ENCODE measurements at places on chromosomes 2 and 18. TPM values are rescaled to one million over a fixed set of nuclear protein-coding genes. Genes with fewer than 3 reads are reported as not detected.
A peak's percentile ranks its signal among the peaks of the same experiment; 100 is the strongest.

DNA sequence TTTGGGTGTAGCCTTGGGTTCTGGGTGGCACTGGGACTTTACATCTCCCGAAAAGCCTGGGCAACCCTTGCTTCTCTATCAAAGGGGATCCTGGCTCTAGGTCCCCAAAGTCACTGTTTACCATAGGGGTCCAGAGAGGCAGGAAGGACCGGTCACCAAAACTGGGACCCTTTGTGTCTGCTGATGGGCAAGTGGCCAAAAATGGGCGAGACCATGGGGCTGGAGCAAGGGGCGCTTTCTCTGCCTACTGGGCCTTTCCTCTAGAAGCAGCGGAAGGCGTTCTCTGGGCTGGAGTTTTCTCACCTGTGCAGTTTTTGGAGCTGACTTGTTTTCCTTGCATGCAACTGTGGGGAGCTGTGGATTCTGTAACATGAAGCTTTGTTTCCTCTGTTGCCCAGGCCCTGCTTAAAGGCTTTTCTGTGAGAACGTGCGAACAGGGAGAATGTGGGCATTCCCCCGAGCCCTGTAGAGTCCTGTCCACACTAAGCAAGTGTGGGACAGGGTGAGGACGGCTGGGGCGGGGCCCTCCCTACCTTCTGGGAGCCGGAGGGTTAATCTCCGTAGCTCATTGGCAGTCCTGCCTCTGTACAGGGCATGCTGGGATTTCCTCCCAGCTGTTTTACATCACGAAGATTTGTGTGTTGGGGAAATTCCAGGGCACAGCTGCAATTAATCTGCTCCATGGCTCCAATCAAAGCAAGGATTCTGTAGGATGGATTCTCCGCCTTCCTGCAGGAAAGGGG is 50.2 kb downstream of the TGOLN2 start:
- peak; percentile 76 for DNase-seq

The SLC4A5 gene
- 2.2 TPM for total RNA-seq

- DNase-seq, result no peak
These were observed 13.7 kb downstream of the SESTD1 start for GRCh38 chr2:179250848-179251504.

DNA sequence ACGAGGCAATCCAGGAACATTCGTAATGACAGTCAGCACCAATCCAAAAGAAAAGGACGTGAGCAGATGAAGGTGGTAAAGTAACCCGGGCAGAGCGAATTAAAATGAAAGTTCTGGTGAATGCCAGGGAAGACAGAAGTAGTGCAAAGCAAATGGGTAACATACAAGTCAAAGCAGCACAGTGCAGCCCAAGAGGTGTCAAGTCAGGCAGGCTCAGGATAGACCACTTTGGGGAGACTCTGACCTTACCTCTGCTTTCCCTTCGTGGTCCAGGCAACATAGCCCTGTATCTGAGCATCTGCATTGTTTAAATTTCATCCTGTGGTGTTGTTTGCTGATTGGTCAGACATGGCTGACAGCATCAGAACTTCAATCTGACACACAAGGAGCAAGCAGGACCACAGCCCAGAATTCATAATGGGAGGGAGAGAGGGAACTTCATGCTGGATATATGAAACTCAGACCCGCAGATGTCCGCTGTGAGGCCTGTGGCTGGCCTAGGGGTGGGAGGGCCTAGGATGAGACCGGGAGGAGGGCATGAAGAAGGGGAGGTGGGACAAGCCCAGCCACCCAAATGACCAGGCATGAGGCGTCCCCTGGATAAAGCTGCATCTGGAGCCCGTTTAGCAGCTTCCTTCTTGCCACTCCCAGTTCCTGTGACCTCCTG is 285.7 kb downstream of the TCF4 start:
- DNase-seq, result no peak

GRCh38 chr2:232345251-232345650 is 33.3 kb upstream of the ALPP start:
- DNase-seq, result peak; percentile 19

The ETAA1 gene
- 3.9 TPM for total RNA-seq

GRCh38 chr2:226701052-226701451 is 98.6 kb downstream of the IRS1 start:
- DNase-seq, result no peak

DNA sequence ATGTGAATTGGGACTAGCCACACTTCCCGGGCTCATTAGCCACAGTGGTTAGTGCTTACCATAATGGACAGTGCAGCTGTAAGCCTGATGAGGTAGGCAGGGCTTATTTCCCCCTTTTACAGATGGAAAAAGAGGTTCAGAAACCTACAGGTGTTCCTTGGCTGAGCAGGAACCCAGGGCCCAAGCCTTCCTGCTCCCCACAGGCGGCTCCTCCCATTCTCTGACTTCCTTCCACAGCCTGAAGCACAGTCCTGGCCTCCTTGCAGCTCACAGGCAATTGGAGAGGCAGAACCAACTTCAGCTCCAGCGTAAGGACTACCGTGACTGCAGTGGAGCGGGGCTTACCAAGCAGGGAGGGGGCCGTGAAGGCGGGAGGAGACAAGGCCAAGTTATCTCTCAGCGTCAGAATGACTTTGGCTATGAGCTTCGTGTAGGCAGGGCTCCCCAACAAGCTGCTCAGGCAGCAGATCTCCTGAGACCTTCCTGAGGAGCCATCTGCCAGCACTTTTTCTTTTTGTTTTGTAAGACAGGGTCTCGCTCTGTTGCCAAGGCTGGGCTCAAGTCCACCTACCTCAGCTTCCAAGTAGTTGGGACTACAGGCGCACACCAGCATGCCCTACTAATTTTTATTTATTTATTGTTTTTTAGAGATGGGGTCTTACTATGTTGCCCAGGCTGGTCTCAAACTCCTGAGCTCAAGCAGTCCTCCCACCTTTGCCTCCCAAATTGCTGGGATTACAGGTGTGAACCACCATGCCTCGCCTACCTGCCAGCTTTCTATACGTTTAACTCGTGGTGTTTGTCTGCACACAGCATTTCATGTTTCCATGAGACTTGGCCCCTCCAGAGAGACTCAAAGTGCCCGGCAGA is 34.2 kb upstream of the NT5DC4 start:
- no peak for DNase-seq

DNA sequence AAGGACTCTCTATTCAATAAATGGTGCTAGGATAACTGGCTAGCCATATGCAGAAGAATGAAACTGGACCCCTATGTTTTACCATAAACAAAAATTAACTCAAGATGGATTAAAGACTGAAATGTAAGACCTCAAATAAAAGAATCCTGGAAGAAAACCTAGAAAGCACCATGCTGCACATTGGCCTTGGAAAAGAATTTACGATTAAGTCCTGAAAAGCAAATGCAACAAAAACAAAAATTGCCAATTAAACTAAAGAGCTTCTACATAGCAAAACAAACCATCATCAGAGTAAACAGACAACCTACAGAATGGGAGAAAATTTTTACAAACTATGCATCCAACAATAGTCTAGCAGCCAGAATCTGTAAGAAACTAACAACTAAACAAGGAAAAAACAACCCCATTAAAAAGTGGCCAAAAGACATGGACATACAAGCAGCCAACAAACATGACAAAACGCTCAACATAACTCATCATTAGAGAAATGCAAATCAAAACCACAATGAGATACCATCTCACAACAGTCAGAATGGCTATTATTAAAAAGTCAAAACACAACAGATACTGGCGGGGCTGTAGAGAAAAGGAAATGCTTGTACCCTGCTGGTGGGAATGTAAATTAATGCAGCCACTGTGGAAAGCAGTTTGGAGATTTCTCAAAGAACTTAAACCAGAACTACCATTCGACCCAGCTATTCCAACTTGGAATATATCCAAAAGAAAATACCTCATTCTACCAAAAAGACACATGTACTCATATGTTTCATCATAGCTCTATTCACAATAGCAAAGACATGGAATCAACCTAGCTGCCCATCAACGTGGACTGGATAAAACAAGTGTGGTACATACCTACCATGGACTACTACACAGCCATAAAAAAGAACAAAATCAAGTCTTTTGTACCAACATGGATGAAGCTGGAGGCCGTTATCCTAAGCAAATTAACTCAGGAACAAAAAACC is 30.6 kb downstream of the SEPTIN10 start:
- no peak for DNase-seq

The ITPRIPL1 gene
- 1.3 TPM for total RNA-seq

The ALPP gene
- total RNA-seq, result not detected

DNA sequence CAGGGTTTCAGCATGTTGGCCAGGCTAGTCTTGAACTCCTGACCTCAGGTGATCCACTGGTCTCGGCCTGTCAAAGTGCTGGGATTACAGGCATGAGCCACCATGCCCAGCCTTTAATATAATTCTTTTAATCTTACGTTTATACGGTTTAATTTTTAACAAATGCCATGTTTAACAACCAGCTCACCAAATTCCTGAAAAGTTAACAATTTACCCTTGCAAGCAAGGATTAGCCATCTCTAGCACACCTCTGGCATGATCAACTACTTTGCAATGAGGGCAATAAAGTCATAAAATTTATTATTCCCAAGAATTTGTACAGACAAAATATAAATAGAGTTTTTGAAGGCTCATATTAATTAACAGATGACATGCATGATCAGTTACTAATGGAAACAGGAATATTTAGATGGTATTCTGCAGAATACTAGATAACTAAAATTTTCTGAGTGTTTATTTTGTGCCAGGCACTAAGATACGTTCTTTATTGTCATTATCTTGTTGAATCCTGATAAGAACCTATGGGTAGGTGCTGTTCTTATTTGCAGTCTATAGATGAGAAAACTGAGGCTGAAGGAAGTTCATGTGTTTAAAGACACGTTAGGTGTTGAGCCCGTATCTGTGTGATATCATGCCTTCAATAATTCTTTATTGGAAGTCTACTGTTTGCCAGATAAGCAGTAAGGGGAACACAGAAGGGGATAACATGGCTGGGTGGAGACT is 190.1 kb downstream of the CDCA7 start:
- no peak for DNase-seq

The CD226 gene
- 0.92 TPM for total RNA-seq

The POTEF gene
- total RNA-seq, result not detected

DNA sequence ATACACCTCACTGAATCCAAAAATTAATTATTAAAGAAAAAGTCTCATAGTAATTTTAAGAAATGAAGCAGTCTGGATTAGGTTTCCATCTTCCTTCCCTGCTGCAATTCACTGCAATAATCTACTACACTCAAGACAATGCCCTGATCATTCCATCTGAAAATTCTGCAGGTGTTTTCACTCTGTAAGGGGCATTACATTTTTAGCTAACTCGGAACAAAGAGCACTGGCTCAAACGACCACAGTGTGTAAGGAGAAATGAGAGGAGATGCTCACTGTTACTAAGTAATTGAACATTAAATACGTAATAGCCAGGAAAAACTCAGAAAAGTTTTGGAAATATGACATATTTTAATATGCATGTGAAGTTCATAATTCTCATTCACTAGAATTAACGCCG is 1.3 kb downstream of the B4GALT6 start:
- DNase-seq, result no peak

DNA sequence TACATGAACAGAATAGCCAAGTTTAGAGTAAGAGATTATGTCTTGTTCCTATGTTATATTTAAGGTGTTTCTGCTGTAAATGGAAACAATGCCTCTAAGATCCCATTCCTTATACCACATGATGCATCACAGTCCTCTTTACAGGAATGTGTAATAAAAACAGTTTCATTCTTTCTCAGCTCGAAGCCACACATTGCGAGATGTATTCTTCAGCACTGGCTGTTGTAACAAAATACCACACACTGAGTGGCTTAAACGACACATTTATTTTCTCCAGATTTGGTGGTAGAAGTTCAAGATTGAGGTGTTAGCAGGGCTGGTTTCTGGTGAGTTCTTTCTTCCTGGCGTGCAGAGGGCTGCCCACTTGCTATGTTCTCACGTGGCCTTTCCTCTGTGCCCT is 246.2 kb downstream of the SOCS6 start:
- DNase-seq, result no peak

DNA sequence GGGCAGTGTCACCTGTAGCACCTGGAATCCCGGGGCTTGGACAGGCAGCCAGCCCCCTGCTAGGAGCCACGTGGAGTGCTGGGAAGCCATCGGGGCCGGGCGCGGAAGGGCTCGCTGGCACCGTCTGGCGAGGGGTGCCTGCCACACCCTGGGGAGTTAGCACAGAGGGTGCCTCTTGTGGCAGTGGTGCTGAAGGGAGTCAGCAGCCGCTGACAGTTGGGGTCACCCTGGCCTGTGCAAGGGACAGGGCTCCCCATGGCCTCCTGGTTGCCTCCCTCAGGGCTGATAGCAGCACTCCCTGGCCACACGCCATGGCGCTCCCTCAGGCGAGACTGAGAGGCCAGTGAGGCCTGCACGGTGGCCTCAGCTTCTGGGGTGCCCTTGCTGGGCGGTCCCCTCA is 13.9 kb upstream of the D2HGDH start:
- DNase-seq, result no peak

The CXCR1 gene
- 0.69 TPM for total RNA-seq

DNA sequence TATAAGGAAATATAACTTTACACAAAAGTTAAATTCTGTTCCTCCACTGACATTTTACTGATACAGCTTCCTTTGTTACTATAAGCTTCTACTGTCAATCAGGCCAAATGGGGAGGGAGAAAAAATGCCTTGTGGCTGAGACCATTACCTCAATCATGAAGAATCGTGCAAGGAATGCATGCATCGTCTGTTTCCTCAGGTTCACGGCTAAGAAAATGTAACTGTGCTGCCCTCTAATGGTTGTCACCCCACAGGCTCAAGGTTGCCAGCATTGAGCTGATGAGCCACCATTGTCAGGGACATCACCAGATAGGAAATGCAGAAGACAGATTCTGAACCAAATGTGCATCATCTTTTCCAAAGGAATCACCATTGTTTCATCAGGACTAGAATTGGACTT is 426.9 kb downstream of the CDH2 start:
- DNase-seq, result no peak

DNA sequence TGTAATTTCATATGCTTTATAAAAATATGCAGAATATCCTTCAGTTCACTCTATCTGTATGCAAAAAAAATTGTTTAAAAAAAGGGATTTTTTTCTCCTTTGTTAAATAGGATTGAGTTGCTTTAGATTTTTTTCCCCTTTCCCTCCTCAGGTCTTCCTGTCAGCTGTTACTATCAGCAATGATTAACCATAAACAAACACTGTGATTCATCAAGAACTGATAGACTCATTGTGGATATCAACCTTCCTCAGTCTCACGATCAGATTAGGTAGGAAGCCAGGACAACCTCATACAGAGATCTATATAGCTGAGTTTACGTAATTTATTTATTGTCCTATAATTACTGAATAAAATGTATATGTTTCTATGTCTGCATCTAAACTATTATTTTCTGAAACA is 2136.2 kb upstream of the CELF4 start:
- no peak for DNase-seq

GRCh38 chr2:200319548-200320337 is 13.2 kb downstream of the SPATS2L start:
- no peak for DNase-seq

GRCh38 chr2:173986805-173987204 is 21.6 kb upstream of the SP3 start:
- DNase-seq, result no peak

- no peak for DNase-seq
These were observed 485.3 kb downstream of the TGIF1 start for GRCh38 chr18:3935305-3935704.

The LCT gene
- total RNA-seq, result not detected

The NCKAP5 gene
- total RNA-seq, result 2.8 TPM
